ENCODE measurements at places on chromosomes 12 and 14. TPM values are rescaled to one million over a fixed set of nuclear protein-coding genes. Genes with fewer than 3 reads are reported as not detected.

Gene KLRK1
- not detected for total RNA-seq

Gene ADSS1
- 6.4 TPM for total RNA-seq

Gene BIN2
- 0.08 TPM for total RNA-seq

Gene AICDA
- total RNA-seq = 0.07 TPM

Gene KLHL33
- total RNA-seq = not detected

Gene TMEM119
- 0.06 TPM for total RNA-seq

Gene PROX2
- total RNA-seq = not detected

Gene TAS2R7
- total RNA-seq = not detected

Gene PGF
- total RNA-seq = 4.2 TPM

Gene ASB2
- total RNA-seq = 0.67 TPM

Gene TRIM9
- total RNA-seq = 13.7 TPM

Gene GLIPR1L2
- total RNA-seq = 0.09 TPM

Gene PNP
- total RNA-seq = 156 TPM

Gene ANG
- 10.2 TPM for total RNA-seq

Gene EVL
- 24.2 TPM for total RNA-seq

Gene JDP2
- 40.7 TPM for total RNA-seq

Gene DDX23
- 73.6 TPM for total RNA-seq

Gene POTEM
- not detected for total RNA-seq

Gene NKX2-1
- total RNA-seq = not detected

Gene FLRT2
- 3.2 TPM for total RNA-seq

Gene OR6C2
- total RNA-seq = not detected

Gene TPPP2
- total RNA-seq = not detected

Gene OTX2
- total RNA-seq = not detected

Data from A549 treated with Mapracorat at 1 μM for 4 hours (cell line).